ENCODE measurements at places on chromosomes 6 and 20.
A peak's percentile ranks its signal among the peaks of the same experiment; 100 is the strongest.

- DNase-seq = no peak
Measured at GRCh38 chr20:17854307-17854903, 114.2 kb downstream of the SNX5 start.

DNA sequence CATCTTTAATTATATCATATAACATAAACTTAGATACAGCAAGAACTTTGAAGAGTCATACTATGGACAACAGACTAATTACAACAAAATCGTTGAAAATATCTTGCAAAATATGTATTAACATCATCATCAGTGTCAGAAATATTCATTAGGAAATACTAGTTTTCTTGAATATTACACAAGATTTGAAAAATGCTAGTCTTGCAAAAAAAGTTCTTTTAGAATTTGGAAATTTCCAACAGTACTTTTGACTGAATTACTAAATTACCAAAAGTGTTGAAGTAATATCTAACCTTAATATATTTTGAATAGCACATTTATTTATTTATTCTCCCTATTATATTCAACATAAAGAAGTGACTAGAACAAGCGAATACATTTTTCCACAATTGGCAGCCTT is 1224.8 kb upstream of the EYS start:
- no peak for DNase-seq

GRCh38 chr6:151488226-151488625 is 5.6 kb upstream of the CCDC170 start:
- no peak for DNase-seq

GRCh38 chr6:127120023-127120786 is 1.7 kb downstream of the RSPO3 start:
- no peak for DNase-seq

DNA sequence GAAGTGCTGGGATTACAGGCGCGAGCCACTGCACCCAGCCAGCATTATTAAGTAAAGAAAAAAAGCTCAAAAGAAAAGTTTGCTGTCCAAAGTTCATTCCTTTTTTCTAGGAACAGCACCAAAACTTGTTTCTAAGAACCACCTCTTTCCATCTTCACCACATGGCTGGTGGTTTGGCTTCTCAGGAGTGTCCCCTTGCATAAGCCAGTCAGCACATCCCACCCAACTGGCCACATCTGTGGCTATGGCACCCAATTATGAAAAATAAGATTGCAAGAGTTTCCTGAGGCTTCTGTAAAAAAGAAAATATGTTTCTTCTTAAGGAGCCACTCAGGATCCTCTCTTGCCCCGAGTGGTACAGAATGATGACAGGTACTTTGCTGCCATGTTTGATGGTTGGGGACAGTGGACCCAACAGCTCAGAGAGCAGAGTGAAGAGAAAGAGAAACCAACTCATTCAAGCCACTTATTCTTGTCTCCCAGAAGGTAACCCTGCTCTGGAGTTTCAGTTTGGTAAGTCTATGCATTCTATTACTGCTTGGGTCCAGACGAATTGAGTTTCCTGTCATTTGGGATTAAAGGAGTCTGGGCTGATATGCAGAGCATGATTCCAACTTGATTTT is 65.3 kb downstream of the PSMB1 start:
- no peak for DNase-seq

DNA sequence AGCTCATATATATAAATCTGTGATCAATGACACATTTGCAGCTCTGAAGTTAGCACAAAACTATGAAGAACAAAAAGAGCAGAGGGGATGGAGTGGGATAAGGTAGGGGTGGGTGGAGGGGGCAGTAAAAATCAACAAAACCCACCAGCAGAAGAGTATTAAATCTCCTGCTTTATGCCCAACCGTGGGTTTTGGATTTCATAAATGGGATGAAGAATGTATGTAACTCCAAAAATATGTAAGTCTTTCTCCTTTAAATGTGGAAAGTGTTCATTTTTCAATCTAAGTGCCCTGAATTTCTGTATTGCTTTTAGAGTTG is 480.3 kb upstream of the MARCKS start:
- no peak for DNase-seq

- DNase-seq = no peak
Measured at GRCh38 chr6:92069781-92070180, 1349.6 kb downstream of the EPHA7 start.

DNA sequence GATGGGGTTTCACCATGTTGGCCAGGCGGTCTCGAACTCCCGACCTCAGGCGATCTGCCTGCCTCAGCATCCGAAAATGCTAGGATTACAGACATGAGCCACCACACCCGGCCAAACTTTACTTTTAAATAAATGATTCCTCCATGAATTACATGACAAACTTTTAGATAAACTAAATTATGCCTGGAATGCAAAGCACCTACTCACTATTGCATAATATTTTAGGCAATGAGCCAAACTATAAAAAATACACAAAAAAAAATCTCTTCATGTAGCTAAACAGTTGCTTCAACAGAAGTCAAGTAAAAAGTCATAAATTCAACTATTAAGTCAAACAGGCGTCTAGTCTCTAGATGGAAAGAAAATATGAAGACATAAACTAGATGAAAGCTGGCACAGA is 56.5 kb downstream of the PTPRK start:
- DNase-seq = peak; percentile 8

- no peak for DNase-seq
Measured at GRCh38 chr6:22964334-22964733, 395.0 kb downstream of the HDGFL1 start.

Data from BJ (cell line).